Motor neuron (in vitro differentiated cells): ENCODE measurements at places on chromosomes 11 and 22.

- ATAC-seq = no peak
Measured at GRCh38 chr11:46540807-46541206, 53.0 kb downstream of the AMBRA1 start.

GRCh38 chr22:29773233-29773632 is 6.1 kb downstream of the UQCR10 start:
- ATAC-seq = no peak

DNA sequence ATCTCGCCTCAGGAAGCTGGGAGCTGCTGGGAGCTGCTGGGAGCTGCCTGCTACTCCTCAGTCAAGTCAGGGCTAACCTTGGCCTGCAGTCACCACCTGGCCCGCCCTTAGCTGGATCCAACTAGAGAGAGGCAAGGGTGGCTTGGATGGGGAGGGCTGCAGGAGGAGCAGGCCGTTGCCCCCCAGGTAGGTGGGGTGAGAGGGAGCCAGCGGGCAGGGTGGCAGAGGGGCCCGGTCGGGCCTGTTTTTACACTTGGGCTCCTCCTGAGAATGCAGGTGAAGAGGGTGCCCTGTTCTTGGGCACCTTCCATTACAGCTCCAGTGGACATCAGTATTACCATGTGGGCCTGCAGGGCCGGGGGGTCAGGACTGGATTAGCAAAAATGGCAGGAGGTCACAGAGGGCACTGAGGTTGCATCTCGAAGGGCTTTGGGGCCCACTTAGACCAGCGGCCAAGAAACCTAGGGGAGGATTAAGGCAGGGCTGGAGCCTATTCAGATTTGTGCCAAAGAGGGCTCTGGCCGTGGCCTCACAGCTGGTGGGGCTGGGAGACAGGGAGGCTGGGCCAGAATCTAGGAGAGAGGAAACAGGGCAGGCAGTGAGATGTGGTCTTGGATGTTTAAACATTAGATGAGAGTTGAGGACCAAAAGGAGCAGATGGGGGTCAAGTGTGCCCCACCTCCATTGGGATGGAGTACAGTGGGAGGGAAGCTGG is 60.8 kb upstream of the TTLL12 start:
- ATAC-seq = no peak

DNA sequence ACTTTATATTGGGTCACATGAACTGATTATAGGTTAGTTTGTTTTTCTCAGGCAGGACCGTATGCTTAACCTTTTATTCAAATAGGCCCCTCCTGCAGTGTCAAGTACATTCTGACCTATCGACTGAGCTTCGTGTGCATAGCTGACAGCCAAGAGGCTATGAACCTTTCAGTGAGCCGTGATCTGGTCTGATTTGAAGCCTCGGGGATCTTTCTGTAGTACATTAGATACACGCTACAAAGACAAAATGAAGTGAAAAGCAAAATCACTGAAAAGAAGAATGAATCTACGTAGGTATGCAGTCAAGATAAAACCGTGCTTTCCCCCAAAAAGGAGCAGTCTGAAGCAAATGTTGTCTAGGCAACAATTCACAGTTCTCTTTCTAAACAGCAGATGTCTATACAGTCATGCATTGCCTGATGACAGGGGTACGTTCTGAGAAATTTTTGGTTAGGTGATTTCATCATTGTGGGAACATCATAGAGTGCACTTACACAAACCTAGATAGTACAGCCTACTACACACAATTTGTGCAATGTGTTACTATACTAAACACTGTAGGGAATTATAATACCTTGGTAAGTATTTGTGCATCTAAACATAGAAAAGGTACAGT is 18.1 kb downstream of the JHY start:
- ATAC-seq = no peak

- no peak for ATAC-seq
Measured at GRCh38 chr22:23910496-23911190, 16.5 kb downstream of the MIF start.

- no peak for ATAC-seq
Measured at GRCh38 chr11:117915672-117916235, 13.4 kb downstream of the TMPRSS13 start.

- ATAC-seq = peak; percentile 78
Measured at GRCh38 chr11:19978668-19979518, 181.4 kb downstream of the DBX1 start.

GRCh38 chr11:62054484-62055121 is 69.2 kb upstream of the INCENP start:
- peak; percentile 44 for ATAC-seq

GRCh38 chr11:131924001-131924400 is 553.6 kb downstream of the NTM start:
- no peak for ATAC-seq

DNA sequence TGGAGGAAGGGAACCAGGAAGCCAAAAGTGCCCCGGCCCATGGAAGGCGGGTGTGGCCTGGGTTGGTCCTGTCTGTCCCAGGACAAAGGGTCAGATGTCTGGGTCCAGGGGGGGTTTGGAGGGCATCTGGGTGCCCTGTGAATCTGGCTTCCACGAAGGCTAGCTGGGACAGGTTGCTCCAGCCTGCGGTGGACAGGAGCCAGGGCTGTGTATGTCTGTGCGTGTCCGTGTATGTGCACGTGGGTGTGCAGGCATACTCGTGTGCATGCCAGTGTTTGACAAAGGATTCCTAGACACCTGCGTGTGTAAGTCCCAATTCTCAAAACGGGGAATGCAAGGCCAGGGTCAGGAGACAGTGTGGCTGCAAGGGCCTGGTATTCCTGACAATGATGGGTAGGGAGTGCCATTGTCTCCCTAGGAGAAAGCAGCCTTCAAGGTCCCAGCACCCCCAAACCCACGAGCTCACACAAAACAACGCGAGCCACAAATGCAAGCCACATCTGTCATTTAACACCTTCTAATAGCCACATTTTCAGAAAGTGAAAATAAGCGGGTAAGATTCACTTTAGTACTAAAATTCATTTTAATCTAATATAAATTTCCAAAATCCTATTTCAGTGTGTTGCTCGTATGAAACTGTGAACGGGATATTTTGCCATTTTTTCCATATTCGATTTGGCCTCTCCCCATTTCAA is 78.4 kb upstream of the WNT7B start:
- no peak for ATAC-seq

GRCh38 chr22:23384923-23385677 is 195.0 kb downstream of the IGLL1 start:
- peak; percentile 4 for ATAC-seq

- peak; percentile 45 for ATAC-seq
Measured at GRCh38 chr11:75667255-75667830, 1.5 kb downstream of the MAP6 start.

GRCh38 chr11:134333946-134334345 is 2.2 kb downstream of the GLB1L2 start:
- ATAC-seq = no peak

DNA sequence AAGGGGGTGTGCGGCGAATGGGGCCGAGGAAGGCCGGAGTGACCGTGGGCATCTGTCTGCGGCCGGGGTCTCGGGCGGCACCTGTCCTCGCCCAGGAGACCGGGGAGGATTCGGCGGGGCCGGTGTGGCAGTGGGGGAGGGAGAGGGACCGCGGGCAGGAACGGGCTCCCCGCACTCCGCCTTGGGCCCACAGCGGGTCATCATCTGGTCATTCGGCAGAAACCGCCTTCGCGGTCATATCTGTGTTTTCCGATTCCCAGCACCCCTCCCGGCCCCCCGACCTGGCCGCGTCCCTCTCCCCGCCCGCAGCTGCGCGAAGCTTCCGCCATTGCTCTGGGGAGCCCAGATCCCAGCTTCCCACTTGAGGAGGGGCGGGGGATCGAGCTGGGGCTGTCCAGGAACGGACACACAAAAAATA is 824 bp upstream of the CBX6 start:
- ATAC-seq = peak; percentile 25

DNA sequence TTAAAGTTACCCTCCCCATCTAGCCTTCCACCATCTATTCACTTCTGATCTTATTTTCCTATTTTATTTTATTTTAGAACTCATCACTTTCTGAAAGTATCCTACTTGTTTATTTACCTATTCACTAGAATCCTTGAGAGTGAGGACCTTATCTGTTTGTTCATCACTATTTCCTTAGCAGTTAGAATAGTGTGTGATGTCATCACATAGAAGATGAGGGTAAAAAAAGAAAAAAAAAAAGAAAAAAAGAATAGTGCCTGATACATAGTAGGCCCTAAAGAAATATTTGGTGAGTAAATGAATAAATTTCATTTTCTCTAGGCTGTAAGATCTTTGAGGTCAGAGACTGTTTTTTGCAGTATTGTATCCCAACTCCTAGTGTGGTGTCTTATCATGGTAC is 36.7 kb downstream of the PAAF1 start:
- no peak for ATAC-seq

DNA sequence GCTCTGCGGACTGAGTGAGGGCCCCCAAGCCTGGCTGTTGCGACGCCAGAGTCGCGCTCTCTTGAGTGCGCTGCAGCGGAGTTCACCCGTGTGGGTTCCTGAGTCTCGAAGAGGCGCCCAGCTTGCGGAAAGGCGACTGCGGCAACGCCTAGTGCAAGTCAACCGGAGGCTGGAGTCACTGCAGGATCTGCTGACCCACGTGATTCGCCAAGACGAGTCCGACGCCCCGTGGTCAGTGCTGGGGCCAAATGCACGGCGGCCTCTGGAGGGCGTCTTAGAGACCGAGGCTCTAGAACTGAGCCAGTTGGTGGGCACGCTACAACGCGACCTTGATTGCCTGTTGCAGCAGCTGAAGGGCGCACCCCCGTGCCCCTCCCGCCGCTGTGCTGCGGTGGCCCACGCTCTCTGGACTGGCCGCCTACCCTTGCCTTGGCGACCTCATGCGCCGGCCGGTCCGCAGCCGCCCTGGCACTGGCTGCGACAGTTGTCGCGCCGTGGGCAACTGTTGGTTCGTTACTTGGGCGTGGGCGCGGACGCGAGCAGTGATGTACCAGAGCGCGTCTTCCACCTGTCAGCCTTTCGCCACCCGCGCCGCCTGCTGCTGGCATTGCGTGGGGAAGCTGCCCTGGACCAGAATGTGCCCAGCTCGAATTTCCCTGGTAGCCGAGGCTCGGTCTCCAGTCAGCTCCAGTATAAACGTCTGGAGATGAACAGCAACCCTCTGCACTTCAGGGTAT is 32.6 kb downstream of the RRP8 start:
- no peak for ATAC-seq

GRCh38 chr11:105878510-105878909 is 143.5 kb downstream of the MSANTD4 start:
- no peak for ATAC-seq

GRCh38 chr11:122229481-122230384 is 113.7 kb upstream of the BLID start:
- ATAC-seq = peak; percentile 85
